NCI-H345 (cell line): ENCODE measurements at places on chromosomes 1 and 21.

DNA sequence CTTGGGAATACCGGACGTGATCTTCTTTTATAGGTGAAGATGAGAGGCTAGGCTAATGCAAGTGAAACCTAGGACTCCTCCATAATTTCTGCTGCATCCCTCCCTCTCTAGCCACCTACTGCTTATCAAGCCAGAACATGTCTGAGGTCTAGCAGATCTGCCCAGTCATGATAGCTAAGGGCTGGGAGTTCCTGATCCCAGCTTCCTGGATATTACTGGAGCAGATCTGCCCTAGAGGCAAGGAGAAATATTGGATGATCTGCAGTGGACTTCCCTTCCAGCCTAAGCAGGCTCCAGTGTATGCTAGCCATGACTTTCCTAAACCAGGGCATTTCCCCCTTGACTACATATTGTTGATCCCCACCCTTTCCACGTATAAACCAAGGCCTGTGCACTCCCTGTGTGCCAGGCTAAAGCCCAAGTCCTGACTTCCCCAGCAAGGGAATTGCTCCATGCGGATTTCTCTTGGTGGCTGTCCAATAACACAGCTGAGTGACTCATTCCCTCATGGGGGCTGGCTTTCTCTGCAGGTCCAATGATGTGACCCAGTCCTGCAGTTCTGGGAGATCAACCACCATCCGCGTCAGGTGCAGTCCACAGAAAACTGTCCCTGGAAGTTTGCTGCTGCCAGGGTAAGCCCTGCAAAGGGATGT is 15.5 kb upstream of the SARS1 start:
- no peak for DNase-seq

GRCh38 chr1:70666381-70667140 is 255.5 kb downstream of the CTH start:
- no peak for DNase-seq

DNA sequence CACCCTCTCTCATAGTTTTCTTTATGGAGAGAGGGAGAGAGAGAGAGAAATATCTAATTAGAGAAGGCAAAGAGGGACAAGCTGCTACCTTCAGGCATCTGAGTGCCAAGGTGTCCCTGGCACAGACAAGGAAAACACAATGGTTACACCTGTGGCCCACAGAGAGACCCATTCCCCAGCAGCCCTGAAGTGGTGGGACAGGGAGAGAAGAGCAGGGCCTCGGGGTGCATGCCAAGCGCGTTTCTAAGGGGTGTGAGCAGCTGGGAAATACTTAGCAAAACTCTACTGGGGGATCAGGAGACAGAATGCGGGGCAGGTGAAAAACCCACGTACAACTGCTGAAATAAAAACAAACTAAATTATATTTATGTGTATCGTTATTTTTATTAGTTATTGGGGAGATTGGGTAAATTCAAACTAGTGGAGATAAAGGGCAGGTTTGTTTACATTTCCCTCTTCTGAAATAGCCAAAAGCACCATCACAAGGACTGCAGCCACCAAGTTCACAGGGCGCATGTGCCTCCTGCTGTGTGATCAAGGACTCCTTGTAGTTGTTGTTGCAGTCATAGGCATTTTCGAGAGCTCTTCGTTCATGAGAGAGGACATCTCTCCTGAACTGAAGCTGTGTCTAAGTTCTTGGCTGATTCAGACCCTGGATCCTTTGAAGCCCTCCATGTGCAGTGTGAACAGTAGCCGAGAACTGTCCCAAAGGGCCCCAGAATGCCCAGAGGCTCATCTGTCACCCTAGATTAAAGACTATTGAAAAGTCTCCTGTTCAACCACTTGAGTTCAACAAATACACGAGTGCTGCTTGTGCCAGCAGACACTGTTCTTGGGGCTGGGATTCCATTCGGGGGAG is 737 bp upstream of the SERPINC1 start:
- no peak for DNase-seq

DNA sequence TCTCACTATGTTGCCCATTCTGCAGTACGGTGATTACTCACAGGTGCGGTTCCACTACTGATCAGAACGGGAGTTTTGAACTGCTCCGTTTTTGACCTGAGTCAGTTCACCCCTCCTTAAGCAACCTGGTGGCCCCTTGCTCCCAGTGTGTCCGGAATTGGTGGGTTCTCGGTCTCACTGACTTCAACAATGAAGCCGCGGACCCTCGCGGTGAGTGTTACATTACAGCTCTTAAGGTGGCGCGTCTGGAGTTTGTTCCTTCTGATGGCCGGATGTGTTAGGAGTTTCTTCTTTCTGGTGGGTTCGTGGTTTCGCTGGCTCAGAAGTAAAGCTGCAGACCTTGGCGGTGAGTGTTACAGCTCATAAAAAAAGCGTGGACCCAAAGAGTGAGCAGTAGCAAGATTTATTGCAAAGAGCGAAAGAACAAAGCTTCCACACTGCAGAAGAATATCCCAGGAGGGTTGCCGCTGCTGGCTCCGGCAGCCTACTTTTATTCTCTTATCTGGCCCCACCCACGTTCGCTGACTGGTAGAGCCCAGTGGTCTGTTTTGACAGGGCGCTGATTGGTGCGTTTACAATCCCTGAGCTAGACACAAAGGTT is 17.6 kb upstream of the PARP1 start:
- no peak for DNase-seq

GRCh38 chr1:12594966-12595756 is 22.8 kb downstream of the DHRS3 start:
- peak; percentile 40 for DNase-seq

GRCh38 chr1:153922076-153922971 is 448 bp downstream of the GATAD2B start:
- DNase-seq = peak; percentile 84

DNA sequence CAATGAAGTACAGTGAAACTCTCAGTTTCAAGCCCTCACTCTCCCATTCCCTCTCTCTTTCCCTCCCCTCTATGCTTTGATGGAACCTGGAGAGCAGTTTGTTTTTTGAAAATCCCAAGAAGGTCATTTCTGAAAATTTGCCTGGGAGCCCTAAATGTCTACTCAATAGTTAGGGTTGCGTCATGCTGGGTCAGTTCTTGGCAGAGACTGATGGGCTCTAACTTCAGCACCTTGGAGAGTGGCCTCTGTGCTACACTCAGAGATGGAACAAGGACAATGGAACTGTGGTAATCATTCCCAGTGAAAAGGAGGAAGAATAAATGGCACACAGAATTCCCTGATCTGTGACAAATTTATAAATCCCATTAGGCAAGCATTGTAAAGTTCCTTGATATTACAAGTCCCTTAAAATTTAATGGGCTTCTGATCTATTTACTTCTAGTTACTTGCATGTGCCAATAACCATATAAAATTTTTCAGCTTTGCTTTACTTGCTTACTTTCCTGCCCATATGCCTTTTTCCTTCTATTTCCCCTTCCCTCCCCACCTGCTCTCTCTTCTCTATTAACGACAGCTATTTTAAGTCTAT is 182.9 kb upstream of the KCND3 start:
- DNase-seq = no peak

DNA sequence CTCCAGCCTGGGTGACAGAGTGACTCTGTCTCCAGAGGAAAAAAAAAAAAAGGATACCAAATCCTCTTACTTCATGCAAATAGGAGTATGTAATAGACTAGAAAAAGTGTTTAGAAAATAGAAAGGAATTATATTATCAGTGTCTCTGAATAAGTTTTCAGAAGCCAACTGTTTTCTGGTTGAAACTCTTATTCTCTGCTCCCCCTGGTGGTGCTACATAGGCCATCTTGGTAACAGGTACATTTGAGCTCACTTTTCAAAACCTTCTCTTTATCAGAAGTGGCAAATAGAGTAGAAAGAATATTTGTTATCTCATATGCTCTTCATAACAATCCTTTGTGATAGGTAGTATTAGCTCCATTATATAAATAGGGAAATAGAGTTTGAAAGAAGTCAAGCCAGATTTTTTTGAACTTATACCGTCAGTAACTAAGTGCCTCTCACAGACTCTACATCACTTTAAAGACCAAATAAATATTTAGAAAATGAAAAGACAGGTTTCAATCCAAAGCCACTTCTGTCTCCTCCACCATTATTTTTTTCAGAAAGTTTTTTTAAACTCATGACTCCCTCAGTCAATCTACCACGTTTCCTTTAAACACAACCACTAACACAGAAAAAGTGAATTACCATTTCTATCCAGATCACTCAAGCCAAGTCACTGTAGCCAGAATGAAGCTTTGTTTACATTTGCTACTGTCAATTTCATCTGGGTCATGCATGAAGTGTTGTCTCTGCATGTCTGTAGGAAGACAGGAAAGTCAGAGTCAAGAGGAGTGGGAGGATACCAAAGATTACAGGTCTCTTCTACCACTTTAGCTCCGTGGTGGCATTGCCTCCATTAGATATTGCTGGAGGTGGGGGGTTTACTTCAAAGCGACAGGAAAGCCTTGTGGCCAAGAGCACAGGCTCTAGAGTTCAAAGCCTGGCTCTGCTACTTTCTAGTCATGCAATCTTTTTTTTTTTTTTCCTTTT is 45.6 kb downstream of the IL23R start:
- peak; percentile 77 for DNase-seq

GRCh38 chr1:29991815-29992214 is 731.6 kb downstream of the MATN1 start:
- DNase-seq = no peak

GRCh38 chr1:156875341-156875615 is 14.6 kb downstream of the NTRK1 start:
- no peak for DNase-seq

DNA sequence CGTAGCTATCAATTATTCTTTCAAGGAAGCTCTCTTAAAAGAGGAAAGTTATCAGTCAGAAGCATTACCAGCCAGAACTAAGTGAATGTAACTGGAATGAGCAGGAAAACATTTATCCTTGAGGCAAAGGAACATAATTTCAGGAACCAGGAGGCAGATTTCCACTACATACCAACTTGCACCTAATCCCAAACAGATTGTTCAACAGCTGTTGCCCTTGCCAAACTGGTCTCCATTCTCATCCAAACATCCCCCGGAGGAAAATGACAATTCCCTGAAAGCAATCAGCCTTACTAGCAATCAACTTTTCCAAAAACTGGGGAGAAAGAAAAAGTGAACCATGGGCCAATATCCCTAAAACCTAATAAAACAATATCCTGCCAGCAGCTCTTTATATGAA is 35.0 kb downstream of the ENAH start:
- DNase-seq = no peak

- no peak for DNase-seq
These were observed 44.5 kb upstream of the VAMP3 start for GRCh38 chr1:7726623-7727022.

DNA sequence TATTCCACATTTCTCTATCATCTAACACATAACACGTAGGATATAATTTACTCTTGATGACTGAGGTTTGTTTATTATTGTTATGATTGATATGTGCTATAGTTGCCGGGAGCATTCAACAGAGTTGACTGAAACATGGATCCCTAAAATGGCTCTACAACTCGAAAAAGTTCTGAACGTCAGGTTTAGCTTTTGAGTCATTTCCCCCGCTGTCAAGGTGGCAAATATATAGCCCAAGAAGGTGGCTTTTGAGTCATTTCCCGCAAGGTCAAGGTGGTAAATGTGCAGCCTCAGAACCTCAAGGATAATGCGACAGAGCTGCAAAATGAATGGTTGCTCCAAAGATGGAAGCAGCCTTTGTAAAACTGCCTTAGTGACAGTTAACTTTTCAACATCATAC is 104.0 kb downstream of the NIBAN1 start:
- DNase-seq = no peak

GRCh38 chr1:156639601-156640101 is 2.3 kb upstream of the BCAN start:
- no peak for DNase-seq

DNA sequence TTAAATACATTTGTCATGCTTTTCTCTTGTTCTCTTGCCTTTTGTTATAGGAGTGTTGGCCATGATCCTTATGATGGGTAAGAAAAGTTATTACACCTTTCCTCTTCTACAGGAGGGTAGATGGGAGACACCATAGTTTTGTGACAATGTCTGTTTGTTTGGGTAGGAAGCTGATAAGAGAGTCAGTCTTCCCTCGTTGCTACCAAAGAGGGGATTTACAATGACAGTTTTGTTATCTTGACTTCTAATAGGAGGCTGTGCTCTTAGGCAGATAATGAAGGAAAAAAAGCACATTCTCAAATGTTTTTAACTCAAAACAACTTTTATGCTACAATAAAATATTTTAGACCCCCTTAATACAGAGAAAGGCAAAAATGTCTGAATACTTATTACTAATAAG is 48.0 kb upstream of the WLS start:
- no peak for DNase-seq

GRCh38 chr1:84720221-84720780 is 30.0 kb upstream of the SSX2IP start:
- DNase-seq = no peak

DNA sequence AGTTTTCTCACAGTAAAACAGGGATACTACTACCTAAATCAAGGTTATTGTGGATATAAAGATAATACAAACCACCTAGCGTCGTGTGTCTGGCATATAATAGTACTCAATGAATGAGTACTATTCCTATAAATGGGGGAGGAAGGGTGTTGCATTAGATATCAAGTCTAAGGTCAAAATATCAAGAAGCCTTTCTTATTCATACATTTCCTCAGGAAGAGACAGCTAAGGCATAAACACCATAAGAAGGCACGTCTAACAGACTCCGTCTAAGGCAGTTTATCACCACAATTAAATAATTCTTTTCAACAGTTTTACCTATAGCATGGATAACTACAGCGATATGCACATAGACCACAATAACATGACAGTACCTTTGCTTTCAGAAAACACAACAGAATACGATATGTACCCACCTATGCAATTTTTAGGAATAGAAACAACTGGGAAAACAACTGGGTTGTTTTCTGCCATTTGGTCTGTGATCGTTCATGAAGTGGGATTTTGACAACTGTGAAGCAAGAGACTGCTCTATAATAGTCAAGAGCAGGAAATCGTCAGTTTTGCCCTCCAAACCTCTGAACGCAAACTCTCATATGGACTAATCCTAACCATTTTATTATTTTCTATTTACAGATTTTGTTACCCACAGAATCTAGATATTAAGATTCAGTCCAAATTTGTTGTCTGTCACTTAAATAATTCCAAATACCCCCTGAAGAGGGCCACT is 53.1 kb downstream of the HNRNPR start:
- no peak for DNase-seq

DNA sequence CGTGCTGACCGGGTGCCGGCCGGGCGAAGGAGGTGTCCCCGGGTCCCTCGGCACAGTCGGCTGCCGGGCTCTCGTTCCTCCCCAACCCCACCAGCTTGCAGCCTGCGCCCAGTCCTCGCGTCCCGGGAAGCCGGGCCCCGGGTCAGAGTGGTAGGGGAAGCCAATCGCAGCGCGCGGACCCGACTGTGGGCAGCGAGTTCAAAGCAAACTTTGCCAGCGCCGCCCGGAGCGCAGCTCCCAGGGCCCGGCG is 328 bp downstream of the MYCL start:
- DNase-seq = no peak
